IMR-90 (cell line): ENCODE measurements at places on chromosomes 7 and 10. TPM values are rescaled to one million over a fixed set of nuclear protein-coding genes. Genes with fewer than 3 reads are reported as not detected.

DNA sequence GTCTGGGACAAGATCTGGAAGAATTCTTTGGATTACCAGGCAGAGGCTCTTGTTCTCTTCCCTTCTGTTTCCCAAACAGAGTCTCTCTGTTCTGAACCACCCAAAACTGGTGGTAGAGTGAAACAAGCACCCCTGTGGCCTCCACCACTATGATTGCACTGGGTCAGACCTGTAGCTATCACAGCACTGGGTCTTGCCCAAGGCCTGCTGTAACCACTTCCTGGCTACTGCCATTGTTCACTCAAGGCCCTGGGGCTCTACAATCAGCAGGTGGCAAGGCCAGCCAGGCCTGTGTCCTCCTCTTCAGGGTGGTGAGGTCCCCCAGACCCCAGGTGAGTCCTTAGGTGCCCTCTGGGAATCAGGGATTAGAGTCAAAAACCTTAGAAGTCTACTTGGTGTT, 4.1 kb upstream of the LRRC17 start:
- DNase-seq: no peak

GRCh38 chr10:14276210-14276609, 54.5 kb downstream of the FRMD4A start:
- DNase-seq: no peak

- peak; percentile 13 for DNase-seq
Observed at GRCh38 chr10:63977329-63977923, 456.2 kb downstream of the REEP3 start.

- no peak for DNase-seq
Observed at GRCh38 chr7:113446391-113446790, 328.0 kb upstream of the SMIM30 start.

DNA sequence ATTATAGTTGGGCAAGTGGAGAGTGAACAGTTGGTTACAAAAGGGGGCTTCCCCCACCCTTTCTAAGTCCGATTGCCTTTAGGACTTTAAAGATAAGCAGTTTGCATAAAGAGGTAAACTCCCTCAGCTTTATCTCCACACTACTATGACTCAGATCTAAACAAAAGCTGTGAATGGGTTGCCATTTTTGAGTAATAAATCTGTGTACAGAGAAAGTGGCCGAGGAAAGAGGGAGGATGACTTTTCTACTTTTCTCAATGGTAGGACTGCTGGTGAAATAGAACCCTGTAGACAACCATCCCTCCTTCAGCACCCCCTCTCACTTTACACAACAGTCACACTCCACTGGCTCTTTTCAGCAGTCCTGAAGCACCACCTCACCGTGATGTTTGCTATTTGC, 71.2 kb downstream of the DNMBP start:
- peak; percentile 72 for DNase-seq

- no peak for DNase-seq
Observed at GRCh38 chr7:12127455-12127854, 83.6 kb upstream of the TMEM106B start.

GRCh38 chr7:29510028-29510427, 53.6 kb upstream of the PRR15 start:
- DNase-seq: no peak

DNA sequence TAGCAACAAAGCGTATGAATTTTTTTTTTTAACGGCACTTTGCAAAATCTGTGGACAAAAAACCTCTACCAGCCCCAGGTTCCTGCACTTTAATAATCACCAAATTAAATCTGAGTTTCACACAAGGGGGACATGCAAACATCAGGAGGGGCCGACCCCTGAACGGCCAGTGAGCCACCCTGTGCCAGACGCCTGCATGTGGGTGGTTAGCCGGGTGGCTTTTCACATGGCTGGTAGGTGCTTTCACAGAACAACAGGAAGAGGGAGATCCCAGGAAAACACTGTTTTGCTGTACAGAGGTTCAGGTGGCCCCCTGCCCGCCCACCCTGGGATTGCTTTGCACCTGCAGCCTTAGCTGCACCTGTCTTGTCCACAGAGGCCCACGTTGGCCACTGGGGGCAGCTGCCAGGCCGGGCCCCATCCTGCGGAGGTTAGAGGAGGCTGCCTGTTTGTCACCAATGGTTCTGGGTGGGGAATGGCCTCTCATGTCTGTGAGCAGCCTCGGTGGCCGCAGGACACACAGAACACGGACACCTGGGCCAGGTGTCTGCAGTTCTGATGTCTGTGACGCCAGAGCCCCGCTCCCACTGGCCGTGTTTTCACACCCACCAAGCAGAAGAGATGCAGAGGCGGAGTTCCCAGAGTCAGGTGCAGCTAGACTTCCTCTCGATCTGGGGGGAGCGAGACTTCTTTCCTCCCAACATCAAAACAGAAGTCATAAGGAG, 107.7 kb downstream of the FAM53B start:
- no peak for DNase-seq

GCK gene
- total RNA-seq: 0.18 and 0.28 TPM in 2 replicates

CLEC5A gene
- not detected in 2 replicates for total RNA-seq
